Thoracic aorta endothelial cell (primary cell): ENCODE measurements at places on chromosomes 7 and 10. TPM values are rescaled to one million over a fixed set of nuclear protein-coding genes. Genes with fewer than 3 reads are reported as not detected.

TBXAS1 gene
- 12.0 and 15.6 TPM in 2 replicates for total RNA-seq

BTBD16 gene
- total RNA-seq = not detected in 2 replicates

NEUROG3 gene
- not detected in 2 replicates for total RNA-seq

CFAP43 gene
- total RNA-seq = 0.13 and 0.22 TPM in 2 replicates

ITIH2 gene
- not detected in 2 replicates for total RNA-seq

XRCC2 gene
- total RNA-seq = 12.5 and 17.3 TPM in 2 replicates

CTTNBP2 gene
- not detected in 2 replicates for total RNA-seq

TCERG1L gene
- total RNA-seq = not detected in 2 replicates

LDB3 gene
- total RNA-seq = not detected in 2 replicates

FAM25A gene
- total RNA-seq = not detected in 2 replicates

CDNF gene
- total RNA-seq = 0.65 and 1.1 TPM in 2 replicates

FZD1 gene
- total RNA-seq = 2.9 and 3.8 TPM in 2 replicates

FGFR2 gene
- total RNA-seq = 0.27 and 0.36 TPM in 2 replicates

ZNF365 gene
- total RNA-seq = 0.13 and 2.2 TPM in 2 replicates

RRP12 gene
- 24.0 and 27.1 TPM in 2 replicates for total RNA-seq

TRPV6 gene
- total RNA-seq = not detected in 2 replicates

PNLIP gene
- total RNA-seq = not detected in 2 replicates

TMEM184A gene
- not detected in 2 replicates for total RNA-seq

CHST15 gene
- 27.0 and 52.1 TPM in 2 replicates for total RNA-seq

OIT3 gene
- total RNA-seq = under 0.01 TPM in 1 of 2 replicates, not detected in the other

ZC3HAV1L gene
- 31.3 and 31.9 TPM in 2 replicates for total RNA-seq

SFRP5 gene
- total RNA-seq = not detected in 2 replicates

PSTK gene
- total RNA-seq = 2.8 and 3.2 TPM in 2 replicates

GLUD1 gene
- total RNA-seq = 193 and 209 TPM in 2 replicates

PPP1R17 gene
- not detected in 2 replicates for total RNA-seq

OR2A42 gene
- total RNA-seq = 0.07 TPM in 1 of 2 replicates, not detected in the other

TSPAN33 gene
- 0.22 TPM in 1 of 2 replicates, not detected in the other for total RNA-seq

SMKR1 gene
- total RNA-seq = 0.13 and 0.43 TPM in 2 replicates

TAF6 gene
- total RNA-seq = 38.8 and 58.2 TPM in 2 replicates

VAX1 gene
- total RNA-seq = not detected in 2 replicates
